ENCODE measurements at places on chromosomes 12 and 14.

DNA sequence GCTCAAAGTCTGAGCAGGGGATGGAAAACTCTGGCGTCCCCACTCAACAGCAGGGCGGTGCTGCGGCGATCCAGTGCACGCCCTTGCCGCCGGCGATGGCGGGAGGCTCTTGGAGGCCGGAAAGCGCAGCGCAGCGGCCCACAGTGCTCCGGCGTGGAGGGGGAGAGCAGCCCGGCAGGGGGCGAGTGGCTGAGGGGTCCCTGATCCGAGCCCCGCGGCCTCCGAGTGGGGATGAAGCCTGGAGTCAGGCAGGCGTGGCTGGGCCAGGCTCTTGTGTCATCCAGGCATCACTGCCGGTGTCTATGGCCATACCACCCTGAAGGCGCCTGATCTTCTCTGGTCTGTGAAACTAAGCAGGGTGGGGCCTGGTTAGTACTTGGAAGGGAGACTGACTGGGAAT lies 183.1 kb downstream of the ALG10 start:
- no peak for DNase-seq

- DNase-seq, result no peak
These were observed 34.4 kb upstream of the CRY1 start for GRCh38 chr12:107127482-107128430.

GRCh38 chr14:94897082-94897481 lies 127.2 kb upstream of the GSC start:
- no peak for DNase-seq

DNA sequence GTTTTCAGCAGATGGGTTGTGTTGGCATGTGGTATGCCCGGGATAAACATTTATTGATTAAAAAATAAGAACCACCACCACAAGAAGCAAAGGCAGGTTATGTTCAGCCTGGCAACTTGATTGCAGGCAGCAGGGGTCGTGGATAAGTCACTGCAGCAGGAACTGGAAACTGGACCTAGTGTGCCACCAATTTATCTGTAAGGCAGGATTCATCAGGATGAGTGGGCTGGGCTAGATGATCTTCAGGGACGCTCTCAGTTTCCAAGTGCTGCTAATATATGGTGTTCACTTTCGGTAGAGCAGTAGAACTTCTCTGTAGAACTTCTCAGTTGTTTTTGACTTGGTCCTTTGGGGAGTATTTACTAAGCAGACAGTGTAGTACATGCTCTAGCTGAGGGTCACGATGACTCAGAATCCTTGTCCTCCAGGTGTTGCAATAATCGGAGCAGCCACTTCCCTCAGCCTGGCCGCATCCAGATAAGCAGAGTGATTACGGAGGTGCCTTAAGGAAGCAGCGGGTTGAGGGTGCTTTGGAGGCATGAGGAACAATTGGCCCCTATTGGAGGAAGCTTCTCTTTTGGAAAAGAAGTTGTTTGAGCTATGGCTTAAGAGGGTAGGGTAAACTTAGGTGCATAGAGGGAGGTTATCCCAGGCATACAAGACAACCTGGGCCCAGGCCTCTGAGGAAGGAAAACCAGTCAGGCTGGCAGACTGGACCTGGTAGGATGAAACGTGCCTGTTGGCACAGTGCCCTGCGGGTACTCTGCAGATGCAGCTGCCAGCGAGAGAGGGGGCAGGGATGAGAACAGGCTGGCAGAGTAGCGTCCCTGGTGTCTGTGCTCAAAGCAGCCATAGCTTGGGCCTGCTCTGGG lies 104.0 kb downstream of the GPR135 start:
- DNase-seq, result no peak

GRCh38 chr12:50720085-50720484 lies 43.8 kb upstream of the ATF1 start:
- DNase-seq, result no peak

DNA sequence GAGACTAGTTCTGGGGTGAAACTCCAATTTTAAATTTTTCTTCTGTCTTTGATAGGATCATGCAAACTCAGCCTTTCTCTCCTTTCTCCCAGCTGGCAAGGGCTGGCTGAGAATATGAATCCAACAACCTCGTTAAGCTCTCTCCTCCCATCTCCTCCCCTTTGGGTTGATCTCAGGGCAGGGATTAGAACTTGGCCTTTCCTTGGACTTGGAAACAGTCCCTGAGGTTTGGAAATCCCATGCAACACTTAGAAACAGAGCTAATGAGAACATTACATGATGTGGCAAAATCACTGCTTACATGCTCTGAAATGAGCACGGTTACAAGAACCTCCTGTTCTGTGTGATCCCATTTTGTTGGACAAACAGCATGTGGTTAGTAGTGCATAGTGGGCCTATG lies 31.6 kb downstream of the ACACB start:
- DNase-seq, result peak; percentile 44

GRCh38 chr12:95326445-95326844 lies 108.8 kb downstream of the VEZT start:
- DNase-seq, result no peak

DNA sequence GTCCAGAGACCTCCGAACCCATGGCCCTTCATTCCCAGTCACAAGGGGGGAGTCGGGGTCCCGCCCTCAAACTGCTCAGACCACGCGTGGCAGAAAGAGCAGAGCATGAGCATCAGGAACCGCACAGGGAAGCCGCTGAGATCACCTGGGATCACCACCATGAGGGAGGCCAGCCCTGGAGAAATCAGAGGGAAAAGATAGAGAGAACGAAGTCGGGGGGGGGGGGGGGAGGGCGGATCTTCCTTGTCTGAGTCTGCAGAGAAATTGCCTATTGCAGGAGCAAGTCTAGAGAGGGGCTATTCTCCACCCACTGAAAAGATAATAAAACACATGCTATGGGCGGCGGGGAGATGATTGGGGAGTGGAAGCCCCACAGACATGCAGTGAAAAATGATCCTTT lies 884 bp upstream of the TMEM132C start:
- no peak for DNase-seq

- no peak for DNase-seq
These were observed 318.7 kb downstream of the TMEM121 start for GRCh38 chr14:105844810-105845724.

Data from putamen (tissue), 1 donor.